ENCODE measurements at places on chromosomes 4 and X.

- DNase-seq, result no peak
Measured at GRCh38 chr4:56641494-56642051, 39.5 kb downstream of the HOPX start.

DNA sequence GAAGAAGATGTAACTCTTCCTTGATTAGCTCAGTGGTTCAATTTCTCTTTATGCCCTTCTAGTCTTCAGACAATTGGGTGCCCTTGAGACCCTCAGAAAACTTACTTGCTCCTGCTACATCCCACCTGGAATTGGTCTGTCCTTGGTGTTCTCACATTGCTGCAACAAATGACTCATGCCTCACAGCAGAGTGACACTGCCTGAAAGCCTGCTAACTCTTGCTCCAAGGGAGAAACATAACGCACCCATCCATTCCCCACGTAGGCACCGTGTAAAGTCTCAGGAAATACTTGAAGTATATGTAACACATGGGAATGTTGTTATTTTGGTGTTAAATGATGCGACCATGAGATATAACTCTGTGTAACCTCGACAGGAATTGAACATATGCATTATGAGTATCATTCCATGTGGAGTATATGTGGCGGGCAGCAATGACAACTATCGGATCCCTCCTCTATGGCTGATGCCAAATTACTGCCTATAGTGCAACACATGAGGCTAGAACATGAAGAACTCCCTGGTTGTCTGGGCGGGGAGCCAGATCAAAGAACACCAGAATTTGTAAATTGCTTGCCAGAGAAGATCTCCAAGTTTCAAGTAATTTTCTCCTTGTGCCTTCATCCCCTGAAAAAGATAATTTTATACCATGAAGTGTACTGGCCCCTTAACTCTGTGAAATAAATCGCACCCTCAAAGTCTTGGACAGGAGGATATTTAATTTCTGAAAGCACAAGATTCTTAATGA is 231.3 kb upstream of the STK26 start:
- DNase-seq, result no peak

GRCh38 chr4:38132107-38132673 is 172.0 kb downstream of the PTTG2 start:
- no peak for DNase-seq

GRCh38 chr4:26074712-26075430 is 160.9 kb downstream of the SMIM20 start:
- DNase-seq, result no peak

DNA sequence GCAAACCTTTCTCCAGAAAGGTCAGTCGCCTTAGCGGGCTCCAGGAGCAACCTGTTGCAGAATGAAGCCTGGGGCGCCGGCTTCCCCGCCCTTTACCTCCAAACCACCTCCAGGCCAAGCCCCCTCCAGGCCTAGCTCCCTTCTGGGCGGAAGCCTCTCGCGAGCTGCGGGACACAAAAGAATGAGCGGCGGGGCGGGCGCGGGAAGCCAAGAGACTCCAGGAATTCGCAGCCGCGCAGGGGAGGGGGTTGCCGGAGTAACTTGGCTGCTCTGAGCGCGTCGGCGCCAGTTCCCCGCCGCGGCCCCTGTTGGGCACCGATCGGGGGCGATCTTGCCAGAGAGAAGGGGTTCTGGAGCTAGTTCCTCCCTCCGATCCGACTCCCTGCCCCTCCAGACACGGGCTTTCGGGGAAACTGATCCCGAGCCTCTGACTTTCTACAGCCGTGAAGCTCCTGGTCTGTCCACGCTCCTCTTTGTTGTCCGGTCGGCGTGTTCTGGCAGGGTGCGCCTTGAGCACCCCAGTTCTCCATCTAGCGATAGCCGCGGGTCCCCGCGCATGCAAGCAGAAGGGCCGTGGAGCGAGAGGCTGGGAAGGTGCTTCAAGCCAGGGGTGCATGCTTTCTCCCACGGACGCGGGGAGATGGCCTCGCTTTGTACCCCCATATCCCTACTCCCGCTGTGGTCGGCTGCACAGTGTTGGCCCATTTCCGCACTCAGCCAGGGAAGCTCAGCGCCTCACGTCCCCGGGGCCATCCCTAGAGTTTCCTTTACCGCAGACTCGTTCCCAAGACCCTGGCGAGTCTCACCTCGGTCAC is 1.2 kb downstream of the PROM1 start:
- peak; percentile 63 for DNase-seq

DNA sequence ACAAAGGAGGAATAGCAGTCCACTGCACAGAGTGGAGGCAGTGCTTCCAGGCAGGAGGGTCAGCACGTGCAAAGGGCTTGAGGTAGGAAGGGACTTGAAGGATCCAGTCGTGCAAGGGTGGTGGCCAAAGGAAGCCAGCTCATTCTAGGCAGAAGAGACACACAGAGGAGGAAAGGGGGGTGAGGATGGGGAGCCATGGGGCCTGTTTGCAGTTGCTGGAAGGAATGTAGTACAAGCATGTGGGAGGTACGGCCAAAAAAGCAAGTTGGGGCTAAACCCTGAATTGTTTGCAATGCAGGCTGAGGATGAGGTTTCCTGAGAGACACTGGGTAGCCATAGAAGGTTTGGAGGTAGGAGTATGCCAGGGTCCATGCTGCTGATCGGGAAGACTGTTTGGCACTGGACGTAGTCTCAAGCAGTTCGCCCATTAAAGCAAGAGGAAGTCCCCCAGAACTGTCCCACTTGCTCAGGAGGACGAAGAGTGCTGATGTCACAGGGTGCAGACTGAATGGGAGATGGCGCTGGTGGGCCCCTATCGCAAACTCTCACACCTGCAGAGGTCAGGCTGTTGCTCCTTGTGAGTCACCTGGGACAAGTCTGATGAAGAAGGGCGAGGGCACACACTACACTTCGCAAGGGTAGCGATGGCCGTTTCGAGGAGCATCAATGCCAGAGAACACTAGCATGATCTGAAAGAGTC is 9.1 kb upstream of the MAN2B2 start:
- no peak for DNase-seq

DNA sequence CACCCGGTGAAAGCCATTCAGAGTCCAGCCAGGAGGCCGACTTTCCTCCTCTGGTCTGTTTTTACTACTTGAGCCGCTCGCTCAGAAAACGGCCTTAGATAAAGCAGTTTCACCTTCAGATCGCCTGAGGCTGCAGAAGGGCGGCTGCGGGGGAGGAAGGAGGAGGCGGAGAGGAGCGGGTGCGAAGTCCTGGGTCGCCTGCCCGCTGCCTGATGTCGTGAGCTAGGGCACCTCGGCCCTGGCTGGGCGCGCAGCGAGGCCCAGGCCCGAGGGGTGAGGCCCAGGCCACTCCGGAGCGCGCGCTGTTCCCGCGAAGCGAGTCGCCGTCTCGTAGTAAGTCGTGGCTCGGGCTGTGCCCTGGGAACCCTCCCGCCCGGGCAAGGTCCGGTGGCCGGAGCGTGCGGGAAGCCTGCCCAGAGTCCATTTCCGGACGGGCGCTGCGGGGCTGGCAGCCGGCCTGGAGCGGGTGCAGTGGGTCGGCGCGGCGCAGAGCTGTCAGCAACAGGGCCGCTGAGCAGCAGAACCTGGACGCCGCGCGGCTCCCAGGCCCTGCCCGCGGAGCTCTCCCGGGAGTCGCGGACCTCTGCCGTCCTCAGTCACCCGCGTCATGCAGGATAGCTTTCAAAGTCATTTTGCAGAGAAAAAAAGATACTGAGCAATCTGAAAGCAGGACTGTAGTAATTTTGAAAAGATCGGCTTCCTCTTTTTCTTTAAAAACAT is 18.6 kb downstream of the TRIM2 start:
- no peak for DNase-seq

DNA sequence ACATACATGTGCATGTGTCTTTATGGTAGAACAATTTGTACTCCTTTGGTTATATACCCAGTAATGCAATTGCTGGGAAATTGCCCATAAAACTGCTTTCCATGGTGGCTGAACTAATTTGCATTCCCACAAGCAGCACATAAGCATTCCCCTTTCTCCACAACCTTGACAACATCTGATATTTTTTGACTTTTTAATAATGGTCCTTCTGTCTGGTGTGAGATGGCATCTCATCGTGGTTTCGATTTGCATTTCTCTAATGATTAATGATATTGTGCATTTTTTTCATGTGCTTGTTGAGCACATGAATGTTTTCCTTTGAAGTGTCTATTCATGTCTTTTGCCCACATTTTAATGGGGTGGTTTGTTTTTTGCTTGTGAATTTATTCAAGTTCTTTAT is 166.0 kb downstream of the TMEM47 start:
- DNase-seq, result no peak

DNA sequence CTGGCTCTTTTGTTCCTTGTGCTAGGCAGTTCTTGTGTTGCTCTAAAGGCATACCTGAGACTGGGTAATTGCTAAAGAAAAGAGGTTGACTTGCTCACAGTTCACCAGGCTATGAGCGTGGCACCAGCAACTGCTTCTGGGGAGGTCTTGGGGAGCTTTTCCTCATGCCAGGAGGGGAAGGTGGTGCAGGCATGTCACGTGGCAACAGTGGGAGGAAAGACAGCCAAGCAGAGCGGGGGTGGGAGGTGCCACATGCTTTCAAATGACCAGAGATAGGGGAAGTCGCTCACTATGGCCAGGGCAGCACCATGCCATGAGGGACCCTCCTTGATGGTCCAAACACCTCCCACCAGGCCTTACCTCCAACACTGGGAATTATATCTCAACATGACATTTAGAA is 4.7 kb downstream of the MAGEB17 start:
- DNase-seq, result no peak

DNA sequence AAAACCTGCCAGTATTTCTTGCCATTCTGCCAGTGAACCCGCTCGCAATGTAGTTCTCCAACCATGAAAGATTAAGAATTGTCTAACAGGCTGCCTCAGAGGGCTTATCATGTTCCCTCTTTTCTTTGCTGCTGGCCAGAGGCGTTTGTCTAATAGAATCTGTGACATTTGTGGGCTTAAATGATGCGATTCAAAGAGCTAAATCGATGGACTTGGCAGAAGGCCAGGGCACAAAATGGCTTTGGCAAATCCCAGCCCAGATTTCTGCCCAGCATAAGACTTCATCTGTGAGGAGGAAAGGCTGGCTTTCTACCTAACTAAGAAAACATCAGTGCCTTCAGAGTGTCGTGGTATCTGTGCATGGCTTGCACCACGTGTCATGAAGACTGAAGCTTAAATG is 79.9 kb downstream of the TRPC5OS start:
- no peak for DNase-seq

DNA sequence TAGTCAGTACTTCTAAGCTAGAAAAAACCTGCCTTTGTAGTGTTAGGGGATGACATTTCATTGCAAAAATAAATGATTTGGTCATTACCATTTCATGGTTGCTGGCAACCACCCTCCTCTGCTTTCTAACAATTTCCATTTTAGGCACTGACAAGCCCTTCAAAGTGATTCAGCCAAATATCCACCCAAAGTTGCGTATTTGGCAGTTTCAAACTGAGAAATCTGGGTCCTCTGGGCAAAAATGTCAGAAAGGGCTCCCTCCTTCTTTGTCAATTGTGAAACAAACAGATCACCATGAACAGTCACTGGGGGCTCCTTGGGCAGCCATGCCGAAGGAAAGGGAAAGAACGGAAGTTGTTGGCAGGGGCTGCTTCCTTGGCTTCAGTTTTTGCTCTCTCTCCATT is 33.0 kb downstream of the PLAC1 start:
- no peak for DNase-seq

DNA sequence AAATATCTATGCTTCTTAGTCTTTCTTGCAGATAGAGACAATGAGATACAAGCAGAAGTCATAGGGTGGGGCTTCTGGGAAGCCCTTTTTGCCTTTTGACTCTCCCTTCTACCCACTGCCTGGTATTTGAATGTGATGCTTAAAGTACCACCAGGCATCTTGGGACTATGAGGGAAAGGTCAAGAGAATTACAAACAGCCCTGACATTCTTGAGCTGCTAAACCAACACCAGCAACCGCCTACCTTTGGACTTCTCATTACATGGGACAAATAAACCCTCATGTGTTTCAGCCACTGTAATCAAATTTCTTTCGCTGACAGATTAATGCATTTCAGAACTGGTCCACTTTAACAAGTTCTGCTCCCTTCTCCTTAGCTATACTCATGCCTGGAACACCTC is 112.8 kb downstream of the LUZP4 start:
- no peak for DNase-seq

GRCh38 chr4:70838666-70839588 is 763 bp downstream of the GRSF1 start:
- no peak for DNase-seq

DNA sequence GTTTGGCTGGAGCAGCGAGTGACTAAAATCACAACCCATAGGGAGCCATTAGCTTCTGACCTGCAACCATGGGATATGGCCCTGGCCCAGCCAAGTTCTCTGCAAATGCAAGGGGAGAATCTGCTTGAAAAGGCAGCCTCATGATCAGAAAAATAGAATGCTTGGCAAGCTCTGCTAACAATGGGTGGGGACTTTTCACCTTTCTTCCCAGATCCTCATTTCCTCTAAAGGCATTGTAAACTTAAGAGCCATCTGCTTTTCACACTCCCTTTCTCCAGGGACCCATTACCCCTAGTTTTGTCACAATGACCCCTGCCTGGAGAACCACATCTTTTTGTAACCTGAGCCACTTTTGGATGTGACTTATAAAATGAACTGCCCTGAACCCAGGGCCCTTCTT is 104.3 kb downstream of the PARM1 start:
- DNase-seq, result no peak

DNA sequence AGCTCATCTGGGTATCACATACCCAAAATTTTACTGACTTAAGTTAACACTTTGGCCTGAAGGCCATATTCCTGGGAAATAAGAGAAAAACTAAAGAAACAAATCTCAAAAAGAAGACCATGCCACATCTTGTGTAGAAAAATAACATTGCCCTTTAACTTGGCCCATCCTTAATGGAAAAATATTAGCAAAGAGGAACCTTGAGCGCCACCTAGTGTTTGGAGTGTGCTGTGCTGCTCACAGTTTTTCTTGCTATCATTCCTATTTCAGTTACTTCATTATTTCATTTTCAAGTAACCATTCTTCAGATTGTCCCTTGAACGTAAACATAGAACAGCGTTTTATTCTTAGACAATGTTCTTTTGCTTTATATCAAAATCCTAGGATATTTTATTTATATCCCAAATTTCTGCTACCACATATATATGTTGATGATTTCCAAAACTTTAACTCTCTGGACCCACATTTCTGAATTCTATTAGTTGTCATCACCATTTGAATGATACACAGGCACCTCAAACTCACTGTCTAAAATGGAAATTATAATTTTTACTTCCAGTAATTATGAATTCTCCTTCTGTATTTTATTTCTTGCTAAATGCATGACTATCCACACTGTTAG is 999.0 kb upstream of the ADGRL3 start:
- DNase-seq, result peak; percentile 17

DNA sequence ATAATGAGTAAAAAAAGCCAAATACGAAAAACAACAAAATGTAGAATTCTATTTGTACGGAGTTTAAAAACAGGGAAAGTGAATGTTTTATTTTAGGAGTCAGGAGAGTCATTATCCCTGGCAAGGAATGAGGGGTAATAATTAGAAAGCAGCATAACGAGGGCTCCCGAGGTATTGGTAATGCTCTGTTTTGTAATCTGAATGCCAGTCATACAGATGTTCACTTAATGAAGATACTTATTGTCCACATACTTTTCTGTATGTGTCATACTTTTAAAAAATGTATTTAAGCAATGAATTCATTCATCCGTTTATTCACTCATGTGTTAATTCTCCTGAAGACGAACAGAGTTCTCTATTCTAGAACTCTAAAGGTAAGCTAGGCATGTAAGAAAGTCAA is 87.8 kb upstream of the BMP2K start:
- no peak for DNase-seq

Data from iPS DF 19.7 (cell line).